Stimulated activated CD4-positive, alpha-beta T cell treated with anti-CD3 and anti-CD28 coated beads, Interleukin-2, amount 100 ng/mL, for 4 hours (primary cell): ENCODE measurements at places on chromosomes 2 and 18.

- DNase-seq = no peak
Observed at GRCh38 chr2:229090225-229090624, 180.9 kb downstream of the PID1 start.

DNA sequence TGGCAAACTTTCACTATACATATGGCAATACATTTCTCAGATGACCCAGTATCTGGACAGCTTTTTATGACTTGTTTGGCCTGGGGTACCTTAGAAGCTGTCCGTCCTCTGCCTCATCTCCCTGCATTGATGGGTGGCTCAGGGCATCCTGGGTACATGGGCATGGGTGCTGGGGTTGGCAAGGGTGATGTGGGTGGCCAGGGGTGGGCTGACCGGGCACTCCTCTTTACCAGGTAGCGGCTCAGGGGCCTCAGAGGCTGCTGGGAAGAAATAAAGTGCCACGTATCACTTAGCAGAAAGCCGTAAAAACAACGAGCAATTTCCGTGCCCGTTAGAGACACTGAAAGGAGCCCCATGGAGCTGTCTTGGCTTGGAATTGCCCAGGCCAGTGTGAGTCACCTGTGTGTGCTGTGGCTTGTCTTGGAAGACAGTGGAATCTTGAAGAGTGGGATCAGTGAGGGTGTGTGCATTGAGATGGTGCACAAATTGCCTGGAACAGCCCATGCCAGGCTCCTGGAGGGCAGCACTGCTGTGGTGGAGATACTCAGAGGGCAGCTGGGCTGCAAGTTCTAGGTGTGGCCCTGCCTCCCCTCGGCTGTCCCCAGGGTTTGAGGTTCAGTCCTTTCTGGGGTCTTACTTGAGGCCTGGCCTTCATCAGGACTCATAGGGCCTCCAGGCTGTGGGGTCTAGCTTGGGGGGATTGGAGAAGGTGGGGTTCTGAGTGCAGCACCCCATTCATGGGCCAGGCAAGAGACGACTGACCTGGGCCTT is 88.8 kb downstream of the FHOD3 start:
- no peak for DNase-seq

- no peak for DNase-seq
Observed at GRCh38 chr2:165633431-165633830, 160.6 kb downstream of the GALNT3 start.

DNA sequence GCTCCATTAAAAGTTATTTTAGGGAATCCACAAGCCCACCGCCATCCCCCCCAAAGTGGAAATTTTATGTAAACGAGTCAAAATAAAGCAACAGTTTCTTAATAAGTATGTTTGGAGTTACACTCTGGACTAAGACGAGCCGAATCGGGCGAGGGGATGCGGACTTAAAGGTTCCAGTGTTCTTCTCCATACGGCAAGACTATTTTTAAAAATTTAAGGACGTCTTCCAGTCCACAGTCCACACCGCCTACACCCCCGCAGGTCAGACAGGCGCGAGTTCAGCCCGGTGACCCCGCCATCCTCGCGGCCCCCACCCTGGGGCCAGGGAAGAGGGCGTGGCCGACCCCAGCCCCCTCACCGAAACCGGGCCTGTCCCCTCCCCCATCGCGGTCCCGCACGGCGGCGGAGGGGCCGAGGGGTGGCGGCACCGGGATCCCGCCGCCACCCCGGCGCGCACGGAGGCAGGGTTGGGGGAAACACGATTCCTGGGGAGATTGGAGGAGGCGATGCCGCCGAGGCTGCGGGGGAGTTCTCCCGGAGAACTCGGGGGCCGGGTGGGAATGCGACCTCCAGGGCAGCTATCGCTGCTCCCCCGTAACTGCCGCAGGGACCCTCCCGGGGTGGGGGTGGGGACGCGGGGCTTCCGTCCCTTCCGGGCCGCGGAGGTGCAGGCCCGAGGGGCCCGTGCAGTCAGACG is 24.5 kb upstream of the SMAD7 start:
- no peak for DNase-seq

DNA sequence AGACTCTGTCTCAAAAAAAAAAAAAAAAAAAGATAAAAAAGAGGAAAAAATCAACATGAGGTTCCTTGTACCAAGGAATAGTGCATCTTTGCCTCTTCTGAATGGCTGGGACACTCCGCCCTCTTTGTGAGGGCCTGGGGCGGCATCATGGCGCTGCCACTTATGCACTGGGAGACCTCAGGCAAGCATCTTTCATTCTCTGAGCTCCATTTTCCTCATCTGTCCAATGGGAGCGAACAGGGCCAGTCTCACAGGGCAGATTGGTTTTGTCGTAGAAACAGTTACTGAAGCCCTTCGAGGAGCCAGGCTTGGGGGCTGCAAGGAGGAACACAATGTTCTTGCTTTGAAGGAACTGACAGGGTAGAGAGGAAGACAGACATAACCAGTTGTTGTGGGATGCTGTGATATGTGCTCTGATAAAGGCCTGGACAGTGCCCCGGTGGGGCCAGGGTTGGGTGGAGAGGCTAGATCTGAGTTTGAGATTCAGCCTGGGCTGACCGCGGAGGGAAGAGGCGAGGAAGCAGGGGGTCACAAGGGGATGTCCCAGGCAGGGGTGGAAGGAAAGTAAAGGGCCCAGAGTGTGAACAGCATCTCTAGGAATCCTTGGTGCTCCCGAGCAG is 14.1 kb downstream of the ZFP36L2 start:
- no peak for DNase-seq

DNA sequence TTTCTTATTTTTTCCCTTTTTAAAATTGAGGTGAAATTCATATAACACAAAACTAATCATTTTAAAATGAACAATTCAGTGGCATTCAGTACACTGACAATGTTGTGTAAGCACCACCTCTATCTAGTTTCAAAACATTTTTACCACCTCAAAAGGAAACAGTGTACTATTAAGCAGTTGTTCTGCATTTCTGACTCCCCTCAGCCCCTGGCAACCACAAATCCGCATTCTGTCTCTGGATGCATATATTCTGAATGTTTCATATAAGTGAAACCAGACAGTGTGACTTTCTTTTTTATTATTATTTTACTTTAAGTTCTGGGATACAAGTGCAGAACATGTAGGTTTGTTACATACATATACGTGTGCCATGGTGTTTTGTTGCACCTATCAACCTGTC is 19.2 kb upstream of the TANK start:
- no peak for DNase-seq

DNA sequence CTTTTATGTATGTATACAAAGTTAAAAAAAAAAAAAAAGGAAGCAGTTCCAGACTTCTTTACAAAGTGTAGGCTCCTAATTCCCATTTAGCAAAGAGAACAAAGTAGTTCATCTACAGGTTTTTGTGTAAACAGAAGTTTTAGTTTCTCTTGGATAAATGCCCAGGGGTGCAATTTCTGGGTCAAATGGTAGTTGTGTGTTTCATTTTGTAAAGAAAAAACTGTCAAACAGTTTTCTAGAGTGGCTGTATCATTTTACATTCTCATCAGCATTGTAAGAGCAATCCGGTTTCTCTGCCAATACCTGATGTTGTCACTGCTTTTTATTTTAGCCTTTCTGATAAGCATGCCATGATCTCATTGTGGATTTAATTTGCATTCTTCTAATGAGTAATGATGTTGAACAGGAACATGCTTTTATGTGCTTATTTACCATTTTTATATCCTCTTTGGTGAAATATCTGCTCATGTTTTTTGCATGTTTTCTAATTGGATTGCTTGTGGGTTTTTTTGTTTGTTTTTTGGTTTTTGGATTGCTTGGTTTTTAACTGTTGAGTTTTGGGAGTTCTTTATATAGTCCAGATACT is 16.6 kb upstream of the PSME4 start:
- no peak for DNase-seq

DNA sequence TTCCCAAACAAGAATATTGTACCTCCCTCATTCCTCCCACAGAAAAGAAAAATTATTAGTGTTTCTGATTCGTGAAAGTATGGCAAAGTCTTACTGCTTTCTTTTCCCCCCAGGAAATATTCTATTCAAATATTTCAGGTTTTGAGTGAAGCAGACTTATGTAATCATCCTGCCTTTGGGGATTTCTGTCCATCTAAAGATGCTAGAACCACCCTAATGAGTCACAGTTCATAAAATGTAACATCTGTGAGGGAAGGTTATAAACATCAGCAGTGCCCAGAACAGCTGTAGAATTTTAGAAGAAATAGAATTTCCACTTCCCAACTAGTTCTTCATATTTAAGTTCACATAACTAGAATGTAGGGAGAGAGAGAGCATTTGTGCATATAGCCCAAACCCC is 39.0 kb downstream of the EEF1B2 start:
- no peak for DNase-seq

- no peak for DNase-seq
Observed at GRCh38 chr2:95051626-95052025, 26.1 kb downstream of the MAL start.

DNA sequence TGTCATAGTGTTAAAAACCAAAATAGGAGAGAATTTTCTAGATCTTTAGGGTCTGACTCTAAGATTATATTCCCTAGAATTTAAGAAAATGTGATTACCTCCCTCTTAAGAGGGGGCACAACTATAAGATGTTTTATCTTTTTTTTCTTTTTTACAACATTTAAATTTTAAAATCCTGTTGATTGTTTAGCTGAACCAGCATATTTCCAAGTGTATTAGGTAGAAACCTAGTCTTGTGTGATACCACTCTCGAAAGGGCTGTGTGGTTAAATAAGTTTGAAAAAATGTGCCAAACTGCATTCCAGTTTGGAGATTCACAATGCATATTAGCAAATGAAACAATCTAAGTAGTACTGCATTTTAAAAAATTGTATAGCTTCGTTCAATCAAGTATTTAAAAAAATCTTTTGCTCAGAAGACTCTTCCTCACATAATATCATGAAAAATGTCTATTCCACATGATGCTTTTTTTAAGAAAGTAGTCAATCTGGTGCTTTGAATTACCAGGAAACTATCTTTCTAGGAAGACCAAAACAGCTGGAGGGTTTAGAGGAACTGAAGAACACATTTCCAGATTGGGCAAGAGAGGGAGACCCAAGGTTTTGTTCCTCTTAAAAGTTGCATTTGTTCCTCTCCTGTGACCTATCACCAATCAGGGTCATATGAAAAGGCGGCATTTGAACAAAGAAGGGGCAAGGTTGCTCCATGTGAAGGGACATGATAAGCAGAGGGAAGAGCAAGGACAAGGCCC is 98.8 kb downstream of the DPP4 start:
- DNase-seq = no peak

GRCh38 chr2:33709951-33710350 is 110.9 kb upstream of the FAM98A start:
- DNase-seq = no peak

- DNase-seq = no peak
Observed at GRCh38 chr2:69774984-69775982, 33.3 kb downstream of the ANXA4 start.

GRCh38 chr2:196263181-196263747 is 91.9 kb upstream of the STK17B start:
- no peak for DNase-seq

GRCh38 chr18:28805491-28805890 is 628.6 kb upstream of the CDH2 start:
- DNase-seq = no peak

DNA sequence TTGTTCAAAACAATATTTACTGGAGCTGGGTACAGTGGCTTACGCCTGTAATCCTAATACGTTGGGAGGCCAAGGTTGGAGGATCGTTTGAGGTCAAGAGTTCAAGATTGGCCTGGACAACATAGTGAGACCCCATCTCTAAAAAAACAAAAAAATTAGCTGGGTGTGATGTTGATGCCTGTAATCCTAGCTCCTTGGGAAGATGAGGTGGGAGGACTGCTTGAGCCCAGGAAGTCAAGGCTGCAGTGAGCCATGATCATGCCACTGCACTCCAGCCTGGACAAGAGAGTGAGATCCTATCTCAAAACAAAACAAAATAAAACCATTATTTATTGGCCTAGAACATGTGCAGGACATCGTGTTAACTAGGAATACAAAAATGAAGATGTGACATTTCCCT is 77.5 kb downstream of the COLEC12 start:
- no peak for DNase-seq

GRCh38 chr18:26181343-26181826 is 44.9 kb upstream of the TAF4B start:
- no peak for DNase-seq

GRCh38 chr2:23823863-23824262 is 103.1 kb downstream of the ATAD2B start:
- no peak for DNase-seq

DNA sequence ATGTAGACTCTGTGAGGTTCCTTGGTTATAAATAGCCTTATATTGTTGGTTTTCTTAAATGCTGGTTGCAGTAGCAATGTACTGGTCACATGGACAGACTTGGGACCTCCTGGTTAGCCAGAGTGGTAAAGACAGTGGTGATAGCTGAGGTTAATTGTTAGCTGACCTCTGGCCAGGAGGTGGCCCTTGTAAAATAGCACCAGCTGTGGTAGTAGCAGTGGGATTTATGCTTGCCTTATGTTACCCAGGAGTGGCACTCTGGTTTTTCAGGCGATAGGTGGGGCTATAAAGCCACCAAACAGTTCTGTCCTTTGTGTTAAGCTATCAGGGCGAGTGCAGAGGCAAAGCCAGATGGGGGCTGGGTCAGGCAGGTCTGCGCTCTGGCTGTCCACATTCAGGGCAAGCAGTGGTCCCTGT is 94.8 kb upstream of the SRD5A2 start:
- no peak for DNase-seq

GRCh38 chr2:85269959-85270358 is 57.8 kb downstream of the TGOLN2 start:
- no peak for DNase-seq

GRCh38 chr2:200778038-200778437 is 33.7 kb upstream of the BZW1 start:
- DNase-seq = no peak

DNA sequence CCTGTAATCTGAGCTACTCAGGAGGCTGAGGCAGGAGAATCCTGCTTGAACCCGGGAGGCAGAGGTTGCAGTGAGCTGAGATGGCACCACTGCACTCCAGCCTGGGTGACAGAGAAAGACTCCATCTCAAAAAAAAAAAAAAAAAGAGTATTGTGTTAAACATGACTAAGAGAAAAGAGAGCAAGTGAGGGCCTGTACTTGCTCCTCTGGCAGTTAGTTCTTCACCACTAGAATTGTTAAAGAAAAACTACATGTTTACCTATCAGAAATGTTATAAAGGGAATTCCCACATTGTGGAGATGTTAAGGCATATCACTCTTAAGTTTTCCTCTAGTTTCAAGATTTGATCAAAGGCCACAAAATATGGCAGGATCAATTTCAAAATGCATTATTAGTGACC is 75.4 kb upstream of the LRATD1 start:
- DNase-seq = no peak

- no peak for DNase-seq
Observed at GRCh38 chr2:173740639-173741038, 224.5 kb downstream of the SP3 start.

- no peak for DNase-seq
Observed at GRCh38 chr2:37375741-37376288, 31.4 kb downstream of the QPCT start.
